AG08395 (cell line): ENCODE measurements at places on chromosomes 12 and 14.

GRCh38 chr14:83172363-83172762, 1638.7 kb upstream of the SEL1L start:
- DNase-seq = peak; percentile 42

DNA sequence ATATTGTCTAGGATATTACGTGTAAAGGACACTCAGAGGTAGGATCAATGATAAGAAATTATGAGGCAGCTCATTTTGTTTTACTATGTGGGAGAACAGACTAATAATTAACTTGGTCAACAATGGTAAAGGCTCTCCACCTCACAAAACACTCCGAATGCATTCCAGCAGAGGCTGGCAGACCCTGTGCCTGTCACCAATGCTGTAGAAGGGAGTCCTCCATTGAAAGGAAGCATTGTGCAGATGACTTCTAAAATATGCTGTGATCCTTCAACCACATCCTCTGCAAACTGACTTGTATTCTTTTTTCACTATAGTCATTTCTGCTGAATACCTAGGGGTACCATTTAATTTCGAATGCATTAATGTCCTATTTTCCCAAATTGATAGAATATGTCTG, 119.6 kb upstream of the EEA1 start:
- DNase-seq = no peak

DNA sequence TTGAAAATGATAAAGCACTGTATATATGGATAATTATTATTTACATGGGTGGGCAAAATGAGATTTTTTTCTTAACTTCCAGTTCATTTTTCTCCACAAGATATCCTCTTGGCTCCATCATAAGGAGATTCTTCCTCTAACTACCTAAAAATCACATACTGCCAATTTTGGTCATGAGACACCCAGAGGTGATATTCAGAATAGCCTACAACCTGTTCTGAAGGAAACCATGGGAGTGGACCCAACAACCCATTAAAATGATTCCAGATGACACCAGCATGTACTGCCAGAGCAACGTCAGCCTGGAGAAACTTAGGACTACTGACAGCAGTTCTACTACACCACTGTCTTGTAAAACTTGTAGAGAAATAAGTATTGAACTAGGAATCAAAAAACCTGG, 136.3 kb upstream of the TMPO start:
- DNase-seq = no peak

- no peak for DNase-seq
Observed at GRCh38 chr14:101623685-101624444, 62.6 kb downstream of the DIO3 start.

GRCh38 chr12:20695232-20695631, at the start of gene SLCO1C1:
SLCO1C1 (plus strand) TSS chr12:20695332; CDS start chr12:20699577, 4,245 bp downstream.
- DNase-seq = no peak

DNA sequence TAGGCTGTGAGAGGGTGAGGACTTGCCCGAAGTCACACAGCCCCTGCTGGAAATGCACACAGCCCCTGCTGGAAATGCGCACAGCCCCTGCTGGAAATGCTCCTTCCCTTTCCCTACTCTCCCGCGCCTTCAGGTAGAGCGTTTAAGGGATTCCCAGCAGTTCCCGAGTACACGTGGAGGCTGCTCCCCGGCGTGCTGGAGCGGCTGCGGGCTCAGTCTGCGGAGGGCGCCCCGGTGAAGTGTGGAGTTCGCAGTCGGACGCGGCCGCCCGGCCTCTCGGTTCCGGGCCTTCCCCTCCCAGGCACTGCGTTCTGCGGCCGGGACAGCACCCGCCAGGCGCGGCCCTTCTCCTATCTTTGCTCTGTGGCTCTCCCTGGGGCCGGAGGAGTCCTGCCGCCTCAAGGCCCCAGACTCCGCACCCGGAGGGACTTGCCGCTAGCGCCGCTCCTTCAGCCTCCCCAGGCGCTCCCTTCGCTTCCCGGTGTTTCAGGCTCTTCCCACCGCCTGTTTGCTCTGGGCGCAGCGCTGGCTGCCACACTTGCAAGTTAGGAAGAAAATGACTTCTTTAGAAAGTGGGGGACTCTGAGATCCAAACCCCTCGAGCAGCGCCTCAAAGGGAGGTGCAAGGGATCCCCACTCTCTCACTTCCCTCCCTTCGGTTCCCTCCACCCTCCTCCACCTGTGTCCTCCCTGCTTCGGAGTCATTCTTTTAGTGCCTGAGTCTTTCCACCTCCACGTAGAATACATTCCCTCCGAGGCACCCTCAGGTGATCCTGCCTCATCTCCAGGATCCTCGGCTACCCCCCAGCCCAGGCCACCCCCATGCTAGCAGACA, 8.3 kb upstream of the TBX5 start:
- DNase-seq = no peak

- DNase-seq = peak; percentile 63
Observed at GRCh38 chr12:115323223-115323905, 639.4 kb upstream of the TBX3 start.

- no peak for DNase-seq
Observed at GRCh38 chr12:2557597-2557996, 237.2 kb upstream of the FKBP4 start.

DNA sequence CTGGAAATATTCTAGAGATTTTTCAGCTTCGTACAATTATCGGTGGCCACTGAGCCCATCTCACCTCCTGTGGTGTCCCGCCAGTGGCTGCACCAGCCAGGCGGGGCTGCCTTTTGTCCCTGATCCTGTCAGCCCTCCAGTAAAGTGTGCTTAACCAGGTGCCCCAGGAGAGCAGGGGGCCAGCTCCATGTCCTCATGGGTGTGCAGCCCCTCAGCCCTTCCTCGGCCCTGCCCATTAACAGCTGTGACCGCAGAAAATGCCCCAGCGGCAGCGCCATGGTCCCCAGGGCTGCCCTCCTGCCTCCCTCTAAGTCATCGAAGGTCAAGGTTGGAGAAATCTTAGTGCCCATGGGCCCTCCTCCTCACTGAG, 188.5 kb downstream of the ZFP36L1 start:
- no peak for DNase-seq

DNA sequence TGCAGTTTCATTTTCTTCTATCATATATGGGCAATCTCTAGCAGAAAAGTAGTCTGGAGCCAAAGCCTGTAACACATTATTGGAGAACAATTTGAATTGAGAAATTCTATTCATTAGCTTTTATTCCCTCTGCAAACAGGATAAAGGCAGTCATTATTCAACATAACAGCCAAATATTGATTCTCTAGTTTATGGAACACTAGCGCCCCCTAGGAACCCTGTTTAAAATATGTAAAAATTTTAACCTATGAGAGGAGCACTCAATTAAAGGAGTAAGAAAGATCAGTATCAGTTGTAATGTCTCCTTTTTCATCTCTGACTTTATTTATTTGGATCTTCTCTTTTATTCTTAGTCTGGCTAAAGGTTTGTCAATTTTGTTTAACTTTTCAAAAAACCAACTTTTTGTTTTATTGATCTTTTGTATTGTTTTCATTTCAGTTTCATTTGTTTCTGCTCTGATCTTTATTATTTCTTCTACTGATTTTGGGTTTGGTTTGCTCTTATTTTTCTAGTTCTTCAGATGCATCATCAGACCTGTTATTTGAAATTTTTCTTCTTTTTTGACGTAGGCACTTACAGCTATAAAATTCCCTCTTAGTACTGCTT, 4.8 kb upstream of the LMNTD1 start:
- DNase-seq = no peak

- DNase-seq = no peak
Observed at GRCh38 chr12:51247523-51248206, 9.0 kb downstream of the DAZAP2 start.

DNA sequence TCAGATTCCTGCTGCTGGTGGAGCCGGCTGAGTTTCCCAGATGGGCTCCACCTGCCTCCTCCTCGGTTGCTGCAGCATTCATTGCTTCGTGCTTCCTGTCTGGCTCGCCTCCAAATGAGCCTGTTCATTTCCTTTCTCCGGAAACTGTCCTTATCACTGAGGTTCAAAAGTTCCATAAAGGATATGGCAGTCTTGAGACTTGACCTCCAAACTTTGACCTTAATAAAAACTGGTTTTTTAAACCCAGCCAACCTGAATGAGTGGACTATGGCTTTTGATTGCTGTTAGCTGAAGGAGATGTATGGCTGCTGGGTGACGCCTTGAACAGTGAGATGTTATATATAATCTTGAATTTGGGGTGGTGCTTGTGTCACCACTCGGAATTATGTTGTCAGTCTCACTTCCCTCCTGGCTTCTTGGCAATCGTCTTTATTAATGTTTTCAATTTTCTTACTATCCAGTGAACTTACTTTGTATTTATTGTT, 62.7 kb downstream of the RASSF3 start:
- DNase-seq = no peak
